ENCODE measurements at places on chromosomes 11 and 22.
A peak's percentile ranks its signal among the peaks of the same experiment; 100 is the strongest.

GRCh38 chr11:64916040-64916774 is 802 bp downstream of the ATG2A start:
- peak; percentile 12 for DNase-seq

DNA sequence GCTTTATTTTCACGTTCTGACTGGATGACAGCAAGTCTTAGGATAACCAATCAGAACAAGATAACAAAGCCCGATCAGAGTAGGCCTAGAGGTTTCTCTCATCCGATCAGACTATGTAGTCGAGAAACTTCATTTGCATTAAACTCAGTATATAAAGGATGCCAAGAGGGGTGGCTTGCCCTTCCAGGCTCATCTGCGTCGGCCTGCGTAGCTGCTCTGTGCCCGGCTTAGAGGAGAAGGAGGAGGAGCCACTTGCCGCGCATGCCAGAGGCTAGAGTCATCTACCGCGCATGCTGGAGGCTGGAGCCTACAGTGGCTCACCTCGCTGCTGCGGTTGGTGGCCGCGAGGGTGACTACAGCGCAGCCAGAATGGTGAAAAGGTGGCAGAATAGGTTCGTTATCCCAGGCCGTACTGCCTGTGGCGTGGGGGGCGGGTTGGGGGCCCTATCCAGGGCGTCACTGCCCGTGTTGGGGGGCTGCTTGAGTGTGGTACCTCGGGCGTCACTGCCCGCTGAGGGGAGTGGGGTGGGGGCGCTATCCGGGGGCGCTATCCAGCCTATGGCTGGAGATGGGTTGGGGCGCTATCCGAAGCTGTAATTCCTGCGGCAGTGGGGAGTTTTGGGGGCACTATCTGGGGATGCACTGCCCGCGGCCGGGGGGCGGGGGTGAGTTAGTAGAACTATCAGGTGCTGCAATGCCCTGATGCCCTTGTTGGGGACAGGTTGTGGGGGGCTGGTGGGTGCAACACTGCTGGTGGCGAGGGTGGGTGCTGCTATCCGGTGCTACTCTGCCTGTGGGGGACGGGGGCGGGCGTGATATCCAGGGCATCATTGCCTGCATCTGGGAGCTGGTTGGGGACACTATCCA is at the start of gene RFPL2:
Gene RFPL2 (minus strand): TSS at position 218 of the 867 bp plus-strand sequence. CDS start 2,622 bp downstream, outside the sequence.
- peak; percentile 38 for DNase-seq

GRCh38 chr11:66570850-66571180 is 2.4 kb upstream of the CTSF start:
- DNase-seq: no peak

- no peak for DNase-seq
Observed at GRCh38 chr11:70700453-70700852, 302.1 kb downstream of the CTTN start.

DNA sequence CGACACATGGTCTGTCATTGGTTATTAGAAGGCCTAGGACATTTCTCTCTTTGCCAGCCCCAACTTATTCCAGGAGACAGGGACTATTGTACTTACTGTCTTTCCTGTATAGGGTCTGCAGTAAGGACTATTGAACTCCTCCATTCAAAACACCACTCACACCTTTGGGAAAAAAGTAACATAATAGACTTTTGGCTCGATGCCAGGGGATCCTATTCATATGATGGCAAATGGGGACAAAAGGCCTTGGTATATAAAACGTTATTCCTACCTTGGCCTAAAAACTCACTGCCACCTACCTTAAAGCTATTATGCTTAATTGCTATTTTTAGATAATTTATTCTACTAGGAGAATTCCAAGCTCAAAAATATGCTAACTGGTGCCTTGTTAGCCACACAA is 6.3 kb upstream of the NDUFC2 start:
- no peak for DNase-seq

- no peak for DNase-seq
Observed at GRCh38 chr11:34207487-34208180, 102.2 kb downstream of the NAT10 start.

DNA sequence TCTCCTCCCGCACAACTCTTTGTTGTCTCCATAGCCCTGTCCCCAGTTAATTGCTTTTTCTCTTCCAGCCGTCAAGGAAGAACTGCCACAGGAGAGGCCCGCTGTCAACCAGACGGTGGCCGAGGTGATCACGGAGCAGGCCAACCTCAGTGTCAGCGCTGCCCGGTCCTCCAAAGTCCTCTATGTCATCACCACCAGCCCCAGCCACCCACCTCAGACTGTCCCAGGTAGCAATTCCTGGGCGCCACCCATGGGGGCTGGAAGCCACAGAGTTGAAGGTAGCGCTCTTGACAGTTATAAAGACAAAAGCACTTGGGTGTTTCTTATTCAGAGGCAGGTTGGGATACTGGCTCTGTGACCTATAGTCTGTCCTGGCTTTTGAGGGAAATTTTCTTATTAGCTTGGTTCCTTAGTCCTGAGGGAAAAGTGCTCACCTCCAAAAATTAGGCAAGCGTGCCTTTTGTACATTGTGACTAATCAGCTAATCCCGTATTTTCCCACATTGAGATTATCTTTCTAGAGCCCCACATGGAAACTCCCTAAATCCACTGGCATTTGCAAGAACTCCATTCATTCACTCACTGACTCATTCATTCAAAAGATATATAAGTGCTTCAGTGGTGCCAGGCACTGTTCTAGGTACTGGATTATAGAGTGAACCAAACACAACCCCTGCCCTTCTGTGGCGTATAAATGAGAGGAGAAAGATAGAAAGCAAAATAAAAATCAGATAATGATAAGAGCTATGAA is 65.9 kb downstream of the KREMEN1 start:
- DNase-seq: no peak

DNA sequence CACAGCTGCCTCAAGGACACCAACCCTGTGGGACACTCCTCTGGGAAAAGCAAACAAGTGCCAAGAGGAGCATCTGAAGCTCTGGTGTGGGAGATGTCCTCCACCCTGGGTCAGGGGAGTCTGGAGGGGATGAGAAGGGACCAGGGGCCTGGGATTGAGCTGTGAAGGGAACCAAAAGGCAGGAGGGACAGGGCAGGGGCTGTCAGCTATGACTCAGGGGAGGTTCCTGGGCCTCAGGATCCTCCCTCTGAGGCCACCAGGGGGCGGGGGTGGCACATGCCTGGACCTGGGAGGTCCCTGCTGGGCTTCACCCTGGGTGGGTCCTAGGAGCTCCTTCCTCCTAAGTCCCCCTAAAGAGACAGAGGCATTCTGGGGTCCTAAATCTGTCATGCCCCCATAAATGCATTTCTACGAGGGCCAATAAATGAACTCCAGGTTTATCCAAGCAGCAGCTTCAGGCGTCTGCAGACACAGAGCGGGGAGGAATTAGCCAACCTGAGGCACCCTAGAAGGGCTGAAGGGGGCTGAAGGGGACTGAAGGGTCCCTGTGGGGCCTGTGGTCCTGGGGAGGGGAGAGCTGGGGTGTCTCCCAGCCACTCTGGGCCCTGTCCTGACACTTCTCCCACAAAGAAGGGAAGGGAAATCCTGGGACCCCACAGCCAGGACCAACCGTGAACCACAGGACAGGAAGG is 31.9 kb upstream of the IGLL5 start:
- peak; percentile 14 for DNase-seq

GRCh38 chr11:72069200-72069599 is 11.1 kb downstream of the NUMA1 start:
- no peak for DNase-seq

GRCh38 chr11:128895526-128895925 is 4.4 kb downstream of the KCNJ5 start:
- DNase-seq: no peak

GRCh38 chr11:134521001-134521400 is 109.0 kb upstream of the B3GAT1 start:
- DNase-seq: no peak

DNA sequence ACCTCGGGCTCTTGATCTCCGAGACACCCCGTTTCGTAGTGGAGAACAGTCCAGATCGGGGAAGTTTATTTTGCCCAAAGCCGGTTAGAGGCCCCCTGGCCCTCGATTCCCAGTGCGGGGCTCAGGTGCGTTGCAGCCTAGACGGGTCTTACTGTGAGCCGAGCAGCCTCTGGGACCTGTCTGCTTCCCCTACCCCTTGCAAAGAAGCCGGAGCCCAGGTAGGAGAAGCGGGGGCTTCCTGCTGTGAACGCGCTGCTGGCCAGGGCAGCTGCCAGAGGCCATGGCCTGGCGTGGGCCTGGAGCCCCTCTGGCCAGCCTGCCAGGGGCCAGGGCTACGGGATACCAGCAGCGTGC is 621 bp downstream of the TSPO start:
- no peak for DNase-seq

GRCh38 chr22:30324014-30324730 is 2.6 kb downstream of the TBC1D10A start:
- DNase-seq: peak; percentile 65

GRCh38 chr11:116339306-116340098 is 433.3 kb downstream of the BUD13 start:
- DNase-seq: no peak

- DNase-seq: no peak
Observed at GRCh38 chr11:66686801-66687750, 9.4 kb upstream of the RBM4B start.

GRCh38 chr11:45737056-45737455 is 67.9 kb upstream of the SLC35C1 start:
- peak; percentile 9 for DNase-seq

DNA sequence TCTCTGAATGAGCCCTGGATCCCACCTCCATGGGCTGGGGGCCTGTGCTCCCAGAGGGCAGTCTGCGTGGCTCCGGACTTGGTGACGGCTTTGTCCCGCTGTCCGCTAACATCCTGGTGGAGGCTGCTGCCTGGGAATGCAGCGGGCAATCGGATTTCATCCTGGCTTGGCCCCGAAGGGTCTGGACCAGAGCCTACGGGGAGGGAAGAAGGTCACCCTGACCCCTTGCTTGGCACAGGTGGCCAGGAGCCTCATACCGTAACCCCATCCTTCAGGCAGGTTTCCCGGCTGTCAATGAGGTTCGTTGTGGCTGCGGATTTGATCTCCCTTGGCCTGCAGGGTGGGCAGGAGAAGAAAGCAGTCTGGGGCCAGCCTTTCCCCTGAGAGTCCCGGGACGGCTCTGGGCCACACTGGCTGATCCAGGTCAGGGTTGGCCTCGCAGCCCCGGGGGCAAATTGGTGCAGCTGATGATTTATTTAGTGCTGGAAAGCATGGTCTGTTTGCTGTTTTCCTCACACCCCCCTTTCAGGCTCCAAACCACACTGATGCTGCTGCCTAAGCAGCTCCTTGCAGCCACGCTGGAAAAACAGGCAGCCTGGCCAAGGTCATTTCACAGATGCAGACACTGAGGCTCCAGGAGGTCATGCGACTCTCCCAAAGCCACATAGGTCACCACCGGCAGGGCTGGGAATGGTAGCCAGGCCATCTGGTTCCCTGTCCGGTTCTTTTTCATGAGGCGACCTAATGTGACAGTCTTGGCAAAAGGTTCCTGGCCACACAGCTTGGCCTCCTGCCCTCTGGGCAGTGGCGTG is 15.0 kb downstream of the PRDM11 start:
- DNase-seq: no peak

DNA sequence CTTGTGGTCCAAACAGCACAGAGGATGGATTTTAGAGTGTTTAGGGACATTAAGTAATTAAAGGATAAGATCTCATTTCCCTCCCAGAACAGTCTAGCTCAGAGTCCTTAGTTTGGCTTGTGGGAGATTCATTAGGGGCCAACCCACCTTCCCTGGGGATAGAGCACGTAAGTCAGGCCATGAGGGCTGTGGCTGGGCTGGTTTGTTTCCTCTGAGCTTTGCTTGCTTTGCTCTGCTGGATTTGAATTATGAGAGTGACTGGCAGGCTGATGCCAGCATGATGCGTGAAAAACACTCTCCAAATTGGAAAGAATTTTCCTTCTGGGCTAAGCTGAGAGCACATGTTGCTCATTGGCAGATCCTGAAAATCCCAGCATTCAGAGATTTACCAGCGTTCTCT is 84.7 kb upstream of the HEPHL1 start:
- DNase-seq: no peak

DNA sequence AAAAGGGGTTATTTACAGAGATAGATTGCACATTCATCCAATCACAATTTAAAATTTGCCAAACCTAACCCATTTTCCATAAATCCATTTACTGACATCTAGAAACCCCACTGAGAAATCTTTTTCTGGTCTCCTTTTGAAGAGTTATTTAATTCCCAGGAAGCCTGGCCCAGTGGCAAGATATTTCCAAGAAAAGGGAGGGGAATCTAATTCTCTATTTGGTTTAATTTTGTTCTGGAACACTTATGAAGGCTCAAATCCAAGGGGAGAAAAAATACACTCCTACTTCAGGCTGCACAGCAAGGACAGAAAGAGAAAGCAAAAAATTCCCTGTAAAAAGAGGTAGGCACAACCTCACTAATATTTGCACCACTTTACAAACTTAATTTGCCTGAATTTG is 88.2 kb upstream of the LDLRAD3 start:
- no peak for DNase-seq

- no peak for DNase-seq
Observed at GRCh38 chr22:39907047-39907446, 6.2 kb downstream of the GRAP2 start.

DNA sequence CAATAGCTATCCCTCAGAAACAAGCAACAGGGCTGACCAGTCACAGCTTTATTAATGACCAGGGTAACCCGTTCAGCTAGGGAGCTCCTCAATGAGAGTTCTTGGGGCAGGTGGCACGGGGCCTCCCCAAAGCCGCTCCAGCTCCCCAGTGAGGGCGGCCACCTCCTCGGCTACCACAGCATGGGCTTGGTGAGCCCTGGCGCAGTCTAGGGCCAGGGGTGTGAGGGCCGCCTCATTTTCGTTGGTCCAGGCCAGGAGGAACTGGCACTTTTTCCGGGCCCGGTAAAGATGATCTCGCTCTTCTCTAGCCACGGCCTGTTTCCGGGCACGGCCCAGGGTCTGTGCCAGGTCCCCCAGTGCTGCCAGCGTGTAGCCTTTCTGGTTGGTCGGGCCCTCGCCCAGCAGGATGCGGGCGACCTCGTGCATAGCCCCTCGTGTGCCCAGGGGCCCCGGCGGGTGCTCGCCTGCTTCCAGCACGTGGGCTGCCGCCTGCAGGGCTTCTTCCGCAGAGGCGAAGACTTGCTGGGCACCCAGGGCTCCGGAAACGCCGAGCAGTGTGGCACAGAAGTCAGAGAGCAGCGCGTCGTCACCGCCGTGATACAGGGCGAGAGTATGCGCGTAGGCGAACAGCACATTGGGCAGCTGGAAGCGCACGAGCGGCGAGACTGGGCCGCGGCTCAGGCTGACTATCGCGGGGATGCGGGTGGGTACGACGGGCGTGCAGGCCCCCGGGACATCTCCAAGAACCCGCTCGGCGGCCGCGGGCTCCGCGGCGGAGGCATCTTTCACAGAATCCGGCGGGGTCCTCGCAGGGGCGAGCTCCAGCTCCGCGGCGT is 913 bp downstream of the ZNHIT2 start:
- peak; percentile 14 for DNase-seq

DNA sequence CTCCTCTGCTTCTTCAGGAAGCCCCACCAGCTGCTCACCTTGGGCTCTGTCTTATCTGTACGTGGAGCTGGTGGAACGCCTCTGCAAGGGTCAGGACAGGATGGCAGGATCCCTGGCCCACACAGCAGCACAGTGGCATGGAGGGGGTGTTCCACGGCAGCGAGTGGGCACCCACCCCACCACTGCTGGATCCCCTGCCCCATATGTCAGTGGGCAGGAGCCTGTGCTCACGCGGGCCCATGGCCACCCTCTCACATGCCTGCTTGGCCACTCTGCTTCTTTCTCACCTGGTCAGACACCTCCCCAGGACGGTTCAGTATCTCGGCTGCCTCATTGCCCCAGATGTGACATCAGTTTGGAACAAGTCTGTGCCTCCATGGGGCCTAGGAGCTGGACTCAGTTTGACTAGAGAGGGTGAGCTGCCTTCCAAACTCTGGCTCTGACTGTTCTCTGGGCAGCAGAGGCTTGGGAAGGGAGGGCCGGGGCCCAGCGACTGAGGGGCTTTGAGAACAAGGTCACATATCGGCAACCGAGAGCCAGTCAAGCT is 98.1 kb upstream of the LMO1 start:
- DNase-seq: no peak

Data from fibroblast of upper back skin (primary cell).